ENCODE measurements at places on chromosomes 2 and 18.

- no peak for DNase-seq
These were observed 85.4 kb downstream of the NCKAP1 start for GRCh38 chr2:182952741-182953450.

DNA sequence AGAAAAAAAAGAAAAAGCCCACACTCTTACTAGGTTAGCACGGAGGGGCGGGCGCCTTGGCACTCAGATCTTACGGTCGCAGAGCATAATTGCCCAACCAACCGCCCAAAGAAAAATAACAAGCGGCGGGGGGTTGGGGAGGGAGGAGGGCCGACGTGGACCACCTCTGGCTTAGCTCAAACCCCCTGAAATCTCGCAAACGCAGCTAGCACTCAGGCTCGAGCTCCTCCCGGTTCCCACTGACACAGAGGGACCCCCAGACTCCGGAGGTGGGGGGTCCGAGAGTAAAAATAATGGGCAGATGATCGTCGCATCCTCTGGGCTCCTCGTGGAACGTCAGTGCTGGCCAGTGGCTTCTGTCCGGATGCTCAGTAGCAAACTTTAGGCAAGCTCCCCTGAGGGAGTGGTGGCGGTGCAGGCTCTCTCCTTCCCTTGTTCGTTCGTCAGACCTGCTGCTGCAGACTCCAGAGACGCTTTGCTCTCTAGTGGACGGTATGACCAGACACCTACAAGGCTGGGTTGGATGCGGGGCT lies 12.0 kb downstream of the CATIP start:
- peak; percentile 46 for DNase-seq

DNA sequence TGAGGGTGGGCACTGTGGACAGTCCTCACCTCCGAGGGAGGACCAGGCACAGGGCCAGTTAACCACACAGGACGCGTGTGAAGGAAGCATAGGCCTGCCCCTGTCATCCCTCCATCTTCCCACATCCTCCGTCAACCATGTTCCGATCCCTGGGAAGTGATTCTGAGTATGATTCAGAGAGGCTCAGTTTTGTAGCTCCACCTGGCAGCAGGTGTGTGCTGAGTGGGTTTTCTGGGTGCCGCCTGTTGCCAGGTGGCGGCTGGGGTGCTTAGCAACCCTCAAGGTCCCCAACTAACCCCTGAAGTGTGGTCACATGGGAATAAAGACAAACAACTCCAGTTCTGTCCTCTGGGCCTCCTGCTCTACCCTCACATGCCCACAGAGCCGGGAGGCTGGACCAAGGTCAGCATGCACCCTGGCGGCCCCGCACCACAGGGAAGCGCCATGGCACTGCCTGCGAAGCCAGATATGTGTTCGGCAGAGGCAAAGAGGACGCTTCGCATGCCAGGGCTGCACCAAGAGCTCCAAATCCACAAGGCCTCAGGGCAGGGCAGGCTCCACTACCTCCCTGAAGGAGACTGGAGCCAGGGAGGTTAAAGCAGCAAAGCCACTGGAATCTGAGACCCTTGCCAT lies 60.0 kb downstream of the ADCY3 start:
- no peak for DNase-seq

DNA sequence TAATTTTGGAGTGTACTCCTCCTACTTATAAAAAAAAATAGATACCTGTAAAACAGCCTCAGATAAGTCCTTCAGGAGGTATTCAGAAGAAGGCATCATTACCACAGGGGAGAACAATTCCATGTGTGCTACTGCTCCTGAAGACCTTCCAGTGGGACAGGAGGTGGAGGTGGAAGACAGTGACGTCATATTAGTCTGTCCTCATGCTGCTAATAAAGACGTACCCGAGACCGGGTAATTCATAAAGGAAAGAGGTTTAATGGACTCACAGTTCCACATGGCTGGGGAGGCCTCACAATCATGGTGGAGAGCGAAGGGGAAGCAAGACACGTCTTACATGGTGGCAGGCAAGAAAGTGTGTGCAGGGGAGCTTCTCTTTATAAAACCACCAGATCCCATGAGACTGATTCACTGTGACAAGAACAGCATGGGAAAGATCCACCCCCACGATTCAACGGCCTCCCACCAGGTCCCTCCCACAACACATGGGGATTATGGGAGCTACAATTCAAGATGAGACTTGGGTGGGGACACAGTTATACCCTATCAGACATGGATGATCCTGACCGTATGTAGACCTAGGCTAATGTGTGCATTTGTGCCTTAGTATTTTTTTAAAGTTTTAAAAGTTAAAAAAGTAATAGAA lies 98.4 kb downstream of the NDUFA10 start:
- no peak for DNase-seq

- no peak for DNase-seq
These were observed 2119.8 kb upstream of the CELF4 start for GRCh38 chr18:39685303-39685902.

DNA sequence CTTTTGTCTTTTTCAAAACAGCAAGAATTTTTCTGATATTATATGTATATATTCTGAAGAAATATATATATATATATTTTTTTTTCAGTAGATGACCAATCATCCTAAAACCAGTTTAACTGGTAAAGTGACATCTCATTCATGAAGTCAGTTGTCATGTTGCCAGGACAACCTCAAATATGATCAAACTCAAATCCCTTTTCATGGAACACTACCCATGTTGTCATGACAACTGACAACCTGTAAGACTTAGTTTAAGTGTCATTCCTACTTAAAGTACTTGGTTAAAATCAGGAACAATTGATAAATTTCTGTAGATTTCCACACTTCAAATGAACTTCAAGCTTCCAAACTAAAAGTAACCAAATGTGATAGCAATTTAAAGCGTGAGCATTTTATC lies 101.8 kb upstream of the ERBB4 start:
- no peak for DNase-seq

DNA sequence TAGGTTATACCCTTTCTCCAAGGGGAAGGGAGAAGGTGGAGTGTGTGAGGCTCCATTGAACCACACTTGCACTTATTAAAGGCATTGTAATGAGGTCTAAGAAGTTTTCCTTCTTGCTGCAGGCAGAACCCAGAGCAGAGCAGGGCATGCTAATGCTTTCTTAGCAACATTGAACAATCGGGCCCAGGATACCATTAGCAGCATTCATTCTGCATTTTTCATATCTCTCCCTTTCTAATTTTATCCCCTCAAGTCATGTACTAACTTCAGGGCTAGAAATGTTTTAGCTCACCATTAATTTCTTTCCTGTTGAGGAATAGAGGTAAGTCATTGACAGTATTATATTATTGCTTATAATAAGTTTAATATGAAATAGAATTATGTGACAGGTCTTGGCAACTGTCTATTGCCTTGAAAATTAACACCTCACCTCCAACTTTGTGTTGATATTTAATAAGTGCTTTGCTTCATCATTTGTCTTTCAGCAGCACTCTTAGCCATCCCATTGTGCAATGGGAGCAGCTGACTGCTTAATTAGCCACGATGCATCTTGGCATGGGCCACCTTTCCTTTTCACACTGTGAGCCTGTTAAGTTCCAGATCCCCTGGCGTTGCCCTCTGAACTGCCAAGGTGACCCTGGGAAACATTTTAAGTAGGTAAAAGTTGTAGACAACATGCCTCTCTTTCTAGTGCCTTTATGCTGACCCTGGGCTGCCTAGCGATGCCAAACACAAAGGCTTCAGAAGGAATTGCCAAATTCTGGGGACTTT lies 300.8 kb upstream of the MEX3C start:
- no peak for DNase-seq

DNA sequence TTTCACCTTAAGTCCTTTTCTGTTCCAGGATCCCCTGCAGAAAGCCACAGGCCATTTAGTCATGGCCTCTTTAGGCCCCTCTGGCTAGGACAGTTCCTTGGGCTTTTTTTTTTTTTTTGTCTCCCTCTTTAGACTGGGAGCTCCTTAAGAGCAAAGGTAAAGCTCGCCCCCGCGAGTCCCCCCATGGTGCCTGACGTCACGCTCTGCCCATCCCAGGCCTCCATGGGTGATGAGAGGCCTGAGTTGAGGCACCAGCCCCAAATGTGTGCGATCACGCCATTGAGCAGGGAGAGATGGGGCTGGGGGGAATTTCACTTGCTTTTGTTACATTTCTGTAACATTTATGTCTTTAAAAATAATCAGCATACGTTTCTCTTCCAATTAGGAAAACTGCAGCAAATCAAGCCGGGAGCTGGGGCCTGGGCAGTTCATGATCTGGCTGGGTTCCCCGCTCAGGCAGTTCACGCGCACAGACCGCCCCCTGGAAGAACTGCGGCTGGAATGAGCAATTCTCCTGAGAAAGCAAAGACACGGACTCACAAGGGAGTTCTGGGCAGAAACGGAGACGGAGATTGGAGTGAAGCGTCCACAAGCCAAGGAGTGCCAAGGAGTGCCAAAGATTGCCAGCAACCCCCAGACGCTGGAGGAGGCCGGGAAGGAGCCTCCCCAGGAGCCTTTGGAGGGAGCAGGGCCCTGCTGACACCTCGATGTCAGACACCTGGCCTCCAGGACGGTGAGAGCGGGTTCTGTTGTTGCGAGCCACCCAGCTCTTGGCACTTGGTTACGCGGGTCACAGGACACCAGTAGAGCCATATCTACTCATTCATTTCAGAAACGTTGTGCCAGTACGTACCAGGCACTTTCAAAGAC lies 108.4 kb upstream of the ODC1 start:
- no peak for DNase-seq

- DNase-seq = no peak
These were observed 620.1 kb upstream of the GCFC2 start for GRCh38 chr2:76330865-76331264.

GRCh38 chr18:6044319-6044718 lies 149.0 kb upstream of the TMEM200C start:
- DNase-seq = no peak

DNA sequence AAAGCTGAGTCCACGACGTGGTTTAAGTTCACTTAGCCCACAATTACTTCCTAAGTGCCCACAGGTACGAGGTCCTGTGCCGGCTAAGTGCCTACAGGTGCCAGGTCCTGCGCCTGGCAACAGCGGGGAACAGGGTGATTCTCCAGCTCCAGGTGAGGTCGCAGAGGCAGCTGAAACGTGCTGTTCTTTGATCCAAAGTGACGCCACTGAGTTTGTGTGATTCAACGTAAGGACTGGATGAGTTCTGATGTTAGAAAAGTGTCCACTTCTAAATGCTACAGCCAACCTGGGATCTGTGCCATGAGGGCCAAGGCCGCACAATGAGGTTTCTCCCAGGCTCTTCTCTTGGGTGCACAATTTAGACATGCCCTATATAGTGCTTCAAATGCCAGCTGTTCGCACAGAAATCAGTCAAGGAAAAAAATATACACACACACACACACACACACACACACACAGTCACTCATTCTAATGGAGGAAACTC lies 57.5 kb downstream of the NDUFA10 start:
- no peak for DNase-seq

DNA sequence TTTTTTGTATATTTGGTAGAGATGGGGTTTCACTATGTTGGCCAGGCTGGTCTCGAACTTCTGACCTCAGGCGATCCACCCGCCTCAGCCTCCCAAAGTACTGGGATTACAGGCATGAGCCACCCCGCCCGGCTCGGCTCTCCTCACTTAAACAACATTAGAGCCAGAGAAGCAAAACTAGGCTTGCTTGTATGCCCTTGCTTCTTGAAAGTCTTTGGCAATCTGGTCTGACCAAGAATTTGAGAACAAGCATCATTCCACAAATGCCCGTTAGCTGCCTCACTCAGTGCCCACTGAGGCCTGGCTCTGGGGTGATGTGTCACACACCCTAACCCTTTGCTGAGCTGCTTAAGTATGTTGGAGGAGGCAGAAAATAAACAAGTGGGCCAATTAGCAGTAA lies 33.5 kb downstream of the SOWAHC start:
- DNase-seq = no peak

DNA sequence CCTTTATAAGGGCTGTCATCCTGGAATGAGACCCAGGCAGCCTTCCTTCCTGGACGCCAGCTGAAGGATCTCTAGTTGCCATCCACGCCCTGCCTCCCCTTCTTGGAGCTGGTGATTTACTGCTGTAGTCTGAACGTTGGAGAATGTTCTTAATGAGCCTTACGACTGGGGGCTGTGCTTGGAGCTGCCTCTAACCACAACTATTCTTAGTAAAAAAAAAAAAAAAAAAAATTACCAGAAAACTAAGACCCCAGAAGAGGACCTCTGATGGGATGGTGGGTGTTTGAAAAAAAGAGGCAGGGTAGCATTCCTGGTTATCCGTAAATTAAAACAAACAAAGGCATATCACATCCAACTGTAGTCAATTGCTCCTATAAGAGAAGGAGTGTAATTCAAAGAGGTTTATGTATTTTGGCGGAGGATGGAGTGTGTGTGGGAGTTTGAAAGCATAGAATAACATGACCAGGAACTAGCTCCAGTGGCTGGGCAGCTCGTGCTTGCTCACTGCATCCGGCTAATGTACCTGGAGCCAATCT lies 105.4 kb downstream of the QPCT start:
- no peak for DNase-seq

- no peak for DNase-seq
These were observed 365.2 kb downstream of the DSEL start for GRCh38 chr18:67151366-67151765.

GRCh38 chr2:50396298-50396631 lies 635.7 kb downstream of the NRXN1 start:
- DNase-seq = no peak

DNA sequence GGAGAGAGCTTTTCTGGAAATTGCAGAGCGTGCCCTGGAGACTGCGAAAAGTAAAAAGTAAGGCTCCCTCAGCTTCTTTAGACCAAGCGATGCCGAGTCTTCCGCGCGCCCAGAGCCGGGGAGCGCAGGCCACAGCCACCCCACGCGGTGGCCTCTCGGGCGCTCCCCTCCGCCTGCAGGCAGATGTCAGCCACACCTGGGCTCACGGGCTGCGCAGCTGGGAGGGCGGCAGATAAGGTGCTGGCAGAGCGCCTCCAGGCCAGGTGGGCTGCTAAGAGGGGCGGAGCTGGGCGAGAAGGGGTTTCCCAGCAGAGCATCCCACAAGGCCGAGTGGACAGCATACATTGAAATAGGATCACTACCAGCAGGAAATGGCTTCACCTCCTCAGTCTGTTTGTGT lies 81.7 kb downstream of the ARHGEF4 start:
- no peak for DNase-seq

DNA sequence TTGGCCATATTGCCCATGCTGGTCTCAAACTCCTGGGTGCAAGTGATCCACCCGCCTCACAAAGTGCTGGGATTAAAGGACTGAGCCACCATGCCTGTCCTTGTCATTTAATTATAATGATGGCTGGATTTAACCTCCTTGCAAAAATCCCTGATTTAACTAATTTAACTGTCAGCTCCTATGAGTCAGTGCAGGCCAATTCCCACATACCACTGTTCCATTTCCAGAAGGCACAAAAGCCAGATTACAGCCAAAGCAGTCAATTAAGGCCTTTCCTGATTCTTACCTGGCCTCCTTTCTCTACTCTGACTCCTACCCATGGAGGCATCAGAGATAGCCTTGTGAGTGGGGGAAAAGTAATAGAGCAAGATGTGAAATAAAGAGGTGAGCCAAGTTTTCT lies 12.3 kb upstream of the SLC35F5 start:
- DNase-seq = no peak

GRCh38 chr2:149871091-149871885 lies 283.7 kb upstream of the MMADHC start:
- no peak for DNase-seq

DNA sequence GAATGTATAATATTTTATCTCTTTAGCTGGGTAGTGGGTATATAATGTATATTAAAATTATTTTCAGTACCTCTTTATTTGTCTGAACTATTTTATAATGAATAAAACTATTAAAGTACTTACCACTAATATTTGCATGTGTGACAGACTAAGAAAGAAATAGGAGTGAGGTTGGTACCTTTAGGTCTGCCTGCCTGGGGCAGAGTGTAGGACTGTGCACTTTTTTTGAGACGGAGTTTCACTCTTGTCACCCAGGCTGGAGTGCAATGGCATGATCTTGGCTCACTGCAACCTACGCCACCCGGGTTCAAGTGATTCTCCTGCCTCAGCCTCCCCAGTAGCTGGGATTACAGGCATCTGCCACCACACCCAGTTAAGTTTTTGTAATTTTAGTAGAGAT lies 18.8 kb downstream of the NCOA1 start:
- DNase-seq = no peak

All from CD4-positive, alpha-beta T cell treated with Interleukin-1 beta for 1 hour (primary cell).